ENCODE measurements at places on chromosomes 5 and 9.

- no peak for DNase-seq
Measured at GRCh38 chr5:107254214-107254901, 416.4 kb downstream of the EFNA5 start.

GRCh38 chr5:83531661-83532060 is 60.1 kb downstream of the VCAN start:
- DNase-seq = no peak

DNA sequence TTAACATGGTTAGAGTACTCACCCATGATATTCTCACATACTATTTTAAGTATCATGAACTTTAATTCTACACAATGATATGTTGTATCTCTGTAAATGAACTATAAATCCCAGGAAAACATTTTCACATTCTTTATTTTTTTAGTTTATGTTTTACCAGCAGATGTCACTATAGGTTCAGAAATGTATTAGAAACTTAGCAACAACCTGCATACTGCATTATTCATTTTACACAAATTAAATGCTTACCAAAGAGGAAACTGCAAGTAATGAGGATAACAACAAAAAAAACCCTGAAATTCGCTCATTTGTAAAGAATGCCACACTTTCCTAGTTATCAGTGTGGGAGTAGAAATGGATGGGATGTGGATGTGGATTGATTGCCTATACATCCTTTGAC is 217.5 kb upstream of the OTULINL start:
- no peak for DNase-seq

GRCh38 chr9:74729136-74729695 is 158.5 kb downstream of the TRPM6 start:
- no peak for DNase-seq

GRCh38 chr5:131661933-131662332 is 26.9 kb upstream of the RAPGEF6 start:
- DNase-seq = no peak

GRCh38 chr9:127392166-127392565 is 4.8 kb upstream of the SLC2A8 start:
- DNase-seq = no peak

GRCh38 chr5:10352430-10353240 is 860 bp upstream of the MARCHF6 start:
- no peak for DNase-seq

GRCh38 chr9:95796029-95796428 is 79.5 kb upstream of the ERCC6L2 start:
- no peak for DNase-seq

- no peak for DNase-seq
Measured at GRCh38 chr5:59840200-59840601, 53.3 kb downstream of the PDE4D start.

DNA sequence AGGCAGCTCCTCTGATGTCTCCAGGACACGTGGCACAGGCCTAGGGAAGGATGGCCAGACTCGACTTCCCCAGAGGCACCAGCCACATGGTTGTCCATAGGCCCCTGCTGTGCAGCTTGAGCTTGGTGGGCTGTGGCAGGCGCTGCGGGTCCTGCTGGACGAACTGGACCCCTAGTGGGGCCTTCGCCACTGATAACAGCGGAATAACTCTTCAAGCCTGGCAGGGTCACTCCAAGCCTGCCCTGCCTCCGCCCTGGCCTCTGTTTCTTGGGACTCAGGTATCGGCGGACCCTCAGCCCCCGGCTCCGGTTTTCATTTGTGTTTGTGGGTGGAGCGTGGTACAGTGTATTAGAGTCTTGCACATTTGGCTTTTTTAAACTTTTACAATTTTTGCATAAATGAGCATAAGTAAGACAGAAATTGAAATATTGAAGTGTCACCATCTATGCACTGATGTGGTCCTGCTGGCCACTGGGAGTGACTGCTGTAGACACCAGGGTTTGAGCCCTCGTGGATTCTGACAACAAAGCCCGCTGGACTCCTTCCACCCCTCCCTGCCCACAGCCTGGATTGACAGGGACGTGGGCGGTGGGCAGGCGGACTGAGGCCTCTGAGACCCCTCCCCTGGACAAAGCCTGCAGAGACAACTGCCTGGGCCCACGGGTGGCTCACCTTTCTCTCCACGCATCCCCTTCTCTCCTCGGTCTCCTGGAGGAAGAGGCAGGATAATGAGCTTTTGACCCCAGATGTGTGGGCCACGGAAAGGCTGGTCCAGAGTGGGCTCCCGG is 3.8 kb downstream of the FCN1 start:
- DNase-seq = no peak

GRCh38 chr9:115000217-115000639 is 69.8 kb upstream of the TNFSF8 start:
- DNase-seq = peak; percentile 17

DNA sequence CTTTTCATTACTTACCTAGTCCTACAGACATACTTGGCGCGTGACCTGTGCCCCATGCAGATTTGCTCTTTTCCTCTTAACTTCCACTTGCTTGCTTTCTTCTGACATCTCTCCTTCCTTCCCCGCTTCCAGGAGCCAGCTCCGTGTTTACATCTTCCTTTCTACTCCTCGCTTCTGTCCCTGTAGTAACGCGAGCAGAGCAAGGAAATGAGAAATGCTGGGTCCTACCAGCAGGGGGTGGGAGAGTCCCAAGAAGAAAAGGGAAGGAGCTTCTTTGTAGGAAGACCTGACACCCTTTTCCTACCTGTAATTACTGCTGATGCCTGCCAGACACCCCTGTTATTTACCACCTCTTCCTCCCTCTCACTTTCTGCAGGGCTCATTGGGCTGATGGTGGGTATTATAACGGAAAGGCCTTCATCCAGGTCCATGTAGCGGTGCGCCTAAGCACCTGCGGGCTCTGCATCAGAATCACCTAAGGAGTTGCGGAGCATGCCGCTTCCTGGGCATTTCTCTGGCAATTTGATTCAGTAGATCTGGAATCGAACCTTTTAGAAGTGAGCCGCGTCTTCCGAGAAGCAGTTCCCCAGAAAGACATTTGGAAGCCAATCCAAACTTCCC is 1260.8 kb upstream of the WWC1 start:
- DNase-seq = no peak

GRCh38 chr9:13382595-13382994 is 103.1 kb upstream of the MPDZ start:
- no peak for DNase-seq

GRCh38 chr9:129013674-129014073 is 14.5 kb downstream of the SH3GLB2 start:
- DNase-seq = no peak

GRCh38 chr5:131635684-131636572 is 899 bp upstream of the RAPGEF6 start:
- no peak for DNase-seq

- no peak for DNase-seq
Measured at GRCh38 chr9:125842242-125842641, 95.1 kb downstream of the PBX3 start.

DNA sequence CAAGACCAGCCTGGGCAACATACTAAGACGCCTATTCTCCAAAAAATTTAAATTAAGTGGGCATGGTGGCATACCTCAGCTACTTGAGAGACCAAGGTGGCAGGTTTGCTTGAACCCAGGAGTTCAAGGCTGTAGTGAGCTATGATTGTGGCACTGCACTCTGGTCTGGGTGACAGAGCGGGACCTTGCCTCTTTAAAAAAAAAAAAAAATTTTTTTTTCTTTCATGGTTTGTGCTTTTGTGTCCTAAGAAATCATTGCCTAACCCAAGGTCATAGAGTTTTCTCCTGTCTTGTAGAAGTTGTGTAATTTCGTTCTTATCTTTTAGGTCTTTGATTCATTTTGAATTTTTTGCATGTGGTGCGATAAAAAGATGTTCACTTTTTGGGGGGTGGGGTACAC is 12.3 kb downstream of the GPBP1 start:
- DNase-seq = no peak

DNA sequence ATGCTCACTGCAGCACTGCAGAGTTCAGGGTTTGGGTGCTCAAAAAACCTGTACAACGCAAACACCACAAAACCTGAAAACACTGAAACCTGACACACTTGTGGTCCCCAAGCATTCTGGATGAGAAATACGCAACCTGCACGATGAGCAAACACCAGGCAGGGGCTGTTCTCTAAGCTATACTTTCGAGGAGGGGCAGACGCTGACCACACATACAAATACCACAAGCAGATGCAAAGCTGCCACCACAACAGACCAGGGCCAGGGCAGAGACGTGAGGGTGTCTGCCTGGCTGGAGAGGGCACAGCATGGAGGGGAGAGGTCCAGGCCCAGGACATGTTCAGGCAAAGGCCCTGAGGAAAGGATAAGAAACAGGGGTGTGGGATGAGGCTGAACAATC is 23.0 kb downstream of the BARHL1 start:
- DNase-seq = no peak

GRCh38 chr9:117783828-117784227 is 79.6 kb downstream of the TLR4 start:
- no peak for DNase-seq

- no peak for DNase-seq
Measured at GRCh38 chr5:74122979-74123590, 497.1 kb downstream of the ARHGEF28 start.

- DNase-seq = no peak
Measured at GRCh38 chr5:111961862-111962261, 204.9 kb upstream of the NREP start.

GRCh38 chr5:166781737-166782136 is 1509.7 kb upstream of the WWC1 start:
- DNase-seq = no peak

DNA sequence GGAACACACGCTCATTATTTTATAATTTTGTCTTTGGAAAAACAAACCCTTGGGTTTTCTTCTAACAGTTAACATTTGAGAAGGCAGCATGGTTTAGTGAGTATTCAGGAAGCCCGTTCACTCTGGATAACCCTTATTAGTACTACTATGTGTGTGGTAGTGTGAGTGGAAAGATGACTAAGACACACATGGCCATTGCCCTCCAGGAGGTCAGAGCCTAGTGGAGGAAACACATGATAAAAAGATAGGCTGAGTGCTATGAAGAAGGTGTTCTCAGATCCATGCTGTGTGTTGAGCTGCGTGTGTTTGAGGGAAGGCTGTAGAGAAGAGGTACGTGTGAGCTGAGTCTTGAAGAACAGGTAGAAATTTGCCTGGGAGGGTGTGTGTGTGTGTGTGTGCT is 8.4 kb downstream of the C5orf47 start:
- DNase-seq = no peak

- no peak for DNase-seq
Measured at GRCh38 chr5:9467199-9468059, 78.4 kb downstream of the SEMA5A start.

DNA sequence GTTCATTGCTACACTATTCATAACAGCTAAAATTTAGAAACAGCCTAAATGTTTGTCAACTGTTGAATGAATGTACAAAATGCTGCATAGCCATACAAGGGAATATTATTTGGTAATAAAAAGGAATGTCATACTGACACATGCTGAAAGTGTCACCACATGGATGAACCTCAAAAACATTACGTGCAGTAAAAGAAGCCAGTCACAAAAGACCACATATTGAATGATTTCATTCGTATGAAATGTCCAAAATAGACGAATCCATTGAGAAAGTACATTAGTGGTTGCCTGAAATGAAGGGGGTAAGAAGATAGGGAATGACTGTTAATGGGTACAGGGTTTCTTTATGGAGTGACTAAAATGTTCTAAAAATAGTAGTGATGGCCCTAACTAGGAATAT is 11.6 kb upstream of the ECM2 start:
- no peak for DNase-seq

DNA sequence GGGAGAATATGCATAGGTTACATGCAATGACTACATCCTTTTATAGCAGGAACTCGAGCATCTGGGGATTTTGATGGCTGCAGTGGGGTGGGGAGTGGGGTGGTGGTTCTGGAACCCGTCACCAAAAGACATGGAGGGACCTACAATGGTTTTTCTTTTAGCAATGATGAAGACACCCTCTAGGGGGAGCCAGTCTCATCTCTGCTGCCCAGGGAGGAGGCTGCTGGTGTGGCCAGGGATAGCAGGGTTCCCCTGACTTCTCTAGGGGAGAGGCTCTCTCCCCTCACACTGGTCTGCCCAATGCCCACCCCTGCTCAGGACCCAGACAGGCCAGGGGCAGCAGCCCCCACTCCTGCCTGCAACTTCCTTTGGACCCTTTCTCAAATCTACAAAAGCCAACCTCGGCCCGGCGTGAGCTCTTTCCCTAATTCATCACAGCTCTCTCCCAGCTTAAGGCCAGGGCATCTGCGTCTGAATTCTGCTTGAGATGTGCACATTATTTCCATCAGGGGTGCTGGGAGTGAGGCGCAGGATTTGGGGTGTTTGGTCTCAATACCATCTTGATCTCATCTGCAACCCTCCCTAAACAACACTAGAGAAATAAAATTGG is 73.6 kb upstream of the RETREG1 start:
- DNase-seq = no peak

- DNase-seq = no peak
Measured at GRCh38 chr5:175347027-175347426, 97.0 kb downstream of the DRD1 start.

DNA sequence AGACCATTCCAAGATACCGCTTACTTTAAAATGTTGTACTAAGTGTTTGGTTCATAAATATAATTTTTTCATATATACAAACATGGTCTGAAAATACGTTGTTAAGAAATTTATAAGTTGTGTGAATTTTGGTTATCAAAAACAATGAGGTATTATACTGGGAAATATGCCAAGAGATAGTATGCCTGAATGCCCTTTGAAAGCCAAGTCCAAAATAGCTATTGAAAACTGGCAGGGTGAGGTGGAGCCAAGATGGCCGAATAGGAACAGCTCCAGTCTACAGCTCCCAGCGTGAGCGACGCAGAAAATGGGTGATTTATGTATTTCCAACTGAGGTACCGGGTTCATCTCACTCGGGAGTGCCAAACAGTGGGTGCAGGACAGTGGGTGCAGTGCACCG is 533.5 kb downstream of the ZNF608 start:
- no peak for DNase-seq

DNA sequence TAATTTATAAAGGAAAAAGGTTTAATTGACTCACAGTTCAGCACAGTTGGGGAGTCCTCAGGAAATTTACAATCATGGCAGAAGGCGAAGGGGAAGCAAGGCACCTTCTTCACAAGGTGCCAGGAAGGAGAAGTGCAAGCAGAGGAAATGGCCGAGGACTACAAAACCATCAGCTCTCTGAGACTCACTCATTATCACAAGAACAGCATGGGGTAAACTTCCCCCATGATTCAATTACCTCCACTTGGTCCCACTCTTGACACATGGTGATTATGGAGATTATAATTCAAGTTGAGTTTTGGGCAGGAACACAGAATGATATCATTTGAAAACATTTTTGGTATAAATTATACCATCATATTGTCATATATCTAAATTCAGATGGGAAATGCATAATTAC is 934.7 kb downstream of the CDH12 start:
- no peak for DNase-seq
